ENCODE measurements at places on chromosomes 16 and 17. TPM values are rescaled to one million over a fixed set of nuclear protein-coding genes. Genes with fewer than 3 reads are reported as not detected.

Gene ANKS4B
- 0.08 TPM for total RNA-seq

Gene PNMT
- total RNA-seq = not detected

Gene CDH8
- total RNA-seq = 0.38 TPM

Gene KRT222
- 0.58 TPM for total RNA-seq

Gene GDPD1
- 1.3 TPM for total RNA-seq

Gene PSMB3
- 413 TPM for total RNA-seq

Gene KCTD2
- 28.7 TPM for total RNA-seq

Gene C17orf50
- 0.42 TPM for total RNA-seq

Gene SLC38A8
- total RNA-seq = not detected

Gene TPPP3
- total RNA-seq = 11.2 TPM

Data from A549 treated with CpdA at 1 μM for 4 hours (cell line).